Activated CD4-positive, alpha-beta T cell treated with anti-CD3 and anti-CD28 coated beads for 48 hours (primary cell): ENCODE measurements at places on chromosomes 11 and 22.

DNA sequence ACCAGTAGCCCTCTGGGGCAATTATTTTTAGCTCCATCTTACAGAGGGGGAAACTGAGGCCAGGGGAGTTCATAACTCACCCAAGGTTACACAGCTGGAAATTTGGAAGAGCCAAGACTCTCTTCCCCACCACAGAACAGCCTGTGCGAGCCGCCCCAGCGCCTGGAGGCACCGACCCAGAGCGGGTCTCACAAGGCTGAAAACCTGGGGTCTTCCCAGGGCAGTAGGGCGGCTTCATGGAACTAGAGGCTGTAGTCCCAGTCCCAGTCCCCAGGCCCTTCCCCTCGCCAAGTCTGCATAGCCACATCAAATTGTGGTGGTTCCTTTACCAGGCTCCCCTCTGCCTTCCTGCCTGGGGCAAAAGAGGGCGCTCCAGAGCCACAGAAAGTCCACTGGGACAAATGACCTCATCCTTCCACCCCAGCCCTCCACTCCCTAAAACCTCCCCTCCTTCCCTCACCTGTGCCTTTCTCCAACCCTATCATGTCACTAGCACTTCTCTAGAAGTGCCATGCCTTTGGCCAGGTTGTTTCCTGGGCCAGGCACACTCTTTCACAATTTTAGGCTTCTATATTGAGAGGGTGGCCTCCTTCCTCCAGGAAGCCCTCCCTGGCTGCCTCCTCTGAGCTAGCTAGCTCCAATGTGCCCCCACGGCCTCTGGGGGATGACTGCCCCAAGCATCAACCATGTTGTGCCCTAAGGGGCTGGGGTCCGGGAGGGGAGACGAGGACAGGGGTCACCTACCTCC lies 15.2 kb upstream of the CDC42EP1 start:
- peak; percentile 75 for DNase-seq

DNA sequence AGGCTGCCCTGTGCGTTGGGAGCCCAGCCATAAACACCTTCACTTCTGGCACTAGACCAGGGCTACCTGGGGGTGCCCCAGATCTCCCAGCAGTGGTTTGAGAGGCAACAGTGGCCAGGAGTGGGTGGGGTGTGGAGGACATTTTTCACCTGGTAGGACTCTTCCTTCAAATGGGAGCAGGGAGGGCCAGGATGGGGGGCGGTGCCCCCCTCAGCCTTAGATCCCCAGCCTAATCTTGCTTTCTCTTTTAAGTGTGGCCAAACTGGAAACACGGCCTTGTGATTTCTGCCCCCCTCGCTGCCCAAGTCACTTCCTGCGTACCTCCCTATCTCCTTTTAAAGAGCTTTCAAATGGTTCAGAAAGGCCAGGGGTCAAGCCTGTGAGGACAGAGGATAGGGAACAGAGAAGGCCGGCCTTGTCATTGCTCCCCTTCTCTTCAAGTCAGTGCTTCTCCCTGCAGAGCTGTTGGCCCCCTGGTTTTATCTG lies 800 bp downstream of the KCNJ5 start:
- no peak for DNase-seq

DNA sequence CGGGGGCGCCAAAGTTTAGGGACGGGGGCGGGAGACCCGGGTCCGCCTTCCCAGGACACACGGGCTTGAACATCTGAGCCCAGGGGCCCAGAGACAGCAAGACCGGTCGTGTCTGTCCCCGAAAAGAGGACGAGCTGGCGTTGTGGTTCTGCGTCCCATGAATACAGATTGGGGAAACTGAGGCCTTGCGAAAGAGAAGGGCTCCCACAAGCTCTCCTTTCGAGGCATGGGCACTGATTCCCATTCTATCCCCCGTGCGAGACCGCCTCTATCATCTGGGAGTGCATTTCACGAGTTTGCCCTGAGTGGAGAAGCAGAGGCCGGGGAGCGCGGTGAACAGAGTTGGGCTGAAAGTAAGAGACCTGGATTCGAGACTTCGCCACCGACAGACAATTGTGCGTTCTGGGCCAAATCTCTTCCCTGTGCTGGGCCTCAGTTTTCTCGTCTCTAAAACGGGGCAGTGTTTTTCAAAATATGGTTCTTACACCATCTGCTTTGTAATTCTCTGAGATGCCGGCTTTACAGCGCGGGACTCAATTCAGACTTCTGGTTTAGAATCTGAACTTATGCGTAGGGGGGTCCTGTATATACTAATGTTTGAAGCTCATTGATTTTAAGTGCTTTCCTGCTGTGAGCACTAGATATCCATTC lies 471 bp downstream of the RNF185 start:
- peak; percentile 17 for DNase-seq

GRCh38 chr11:25535467-25536272 lies 796.3 kb upstream of the ANO3 start:
- DNase-seq = no peak

DNA sequence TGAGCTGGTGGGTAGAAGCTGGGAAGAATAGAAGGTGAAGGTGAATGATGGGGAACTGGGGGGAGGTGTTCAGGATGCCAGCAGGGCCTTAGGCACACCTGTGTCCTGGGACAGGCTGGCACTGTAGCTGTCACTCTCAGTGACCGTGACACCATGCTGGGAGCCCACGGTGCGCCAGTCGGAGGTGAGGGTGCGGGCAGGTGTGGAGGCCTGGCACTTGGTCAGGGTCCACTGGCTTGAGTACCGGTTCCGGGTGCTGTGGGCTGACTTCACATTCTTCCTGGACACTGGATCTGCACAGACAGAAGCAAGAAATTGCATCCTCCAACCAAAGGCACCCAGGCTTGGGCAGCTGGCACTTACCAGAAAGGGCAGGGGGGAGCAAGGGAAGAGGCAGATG lies 103.8 kb downstream of the CEP164 start:
- DNase-seq = no peak

DNA sequence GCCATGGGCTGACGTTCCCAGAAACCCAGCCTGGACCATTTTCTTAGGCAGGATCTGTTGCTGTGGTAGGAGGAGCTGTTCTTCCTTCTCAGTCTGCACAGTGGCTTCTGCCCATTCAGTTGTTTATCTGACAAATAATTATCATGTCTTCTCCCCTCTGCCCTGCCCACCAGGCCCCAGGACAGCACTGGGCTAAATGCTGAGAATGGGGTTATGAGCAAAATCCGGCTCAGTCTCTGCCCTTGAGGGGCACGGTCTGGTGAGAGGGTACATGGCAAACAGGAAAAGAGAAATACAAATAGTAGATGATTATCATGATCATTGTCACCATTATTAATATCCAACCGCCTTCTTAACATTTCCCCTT lies 42.9 kb downstream of the C11orf96 start:
- DNase-seq = no peak

- no peak for DNase-seq
Observed at GRCh38 chr11:26018336-26018735, 313.6 kb upstream of the ANO3 start.

DNA sequence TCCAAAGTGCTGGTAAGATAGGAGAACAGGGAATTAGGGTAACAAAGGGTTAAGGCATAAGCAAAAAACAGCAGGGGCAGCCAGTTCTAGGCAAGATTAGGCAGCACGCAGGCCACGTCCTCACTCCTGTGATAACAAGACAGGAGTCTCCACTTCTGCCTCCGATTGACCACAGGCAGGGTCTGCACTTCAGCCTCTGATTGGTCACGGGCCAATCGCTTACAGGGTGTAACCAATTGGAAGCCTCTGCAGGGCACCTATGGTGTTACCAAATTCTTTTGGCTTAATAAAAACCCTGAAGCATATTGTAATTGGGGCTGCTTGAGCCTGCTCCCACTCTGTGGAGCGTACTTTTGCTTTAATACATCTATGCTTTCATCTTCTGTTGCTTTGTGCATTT lies 12.2 kb upstream of the GSTP1 start:
- DNase-seq = no peak

GRCh38 chr11:39817241-39817640 lies 1642.2 kb downstream of the LRRC4C start:
- DNase-seq = no peak

GRCh38 chr11:65640483-65641296 lies 2.8 kb downstream of the SIPA1 start:
- peak; percentile 46 for DNase-seq

- DNase-seq = no peak
Observed at GRCh38 chr11:122659676-122660554, 4.4 kb downstream of the UBASH3B start.

DNA sequence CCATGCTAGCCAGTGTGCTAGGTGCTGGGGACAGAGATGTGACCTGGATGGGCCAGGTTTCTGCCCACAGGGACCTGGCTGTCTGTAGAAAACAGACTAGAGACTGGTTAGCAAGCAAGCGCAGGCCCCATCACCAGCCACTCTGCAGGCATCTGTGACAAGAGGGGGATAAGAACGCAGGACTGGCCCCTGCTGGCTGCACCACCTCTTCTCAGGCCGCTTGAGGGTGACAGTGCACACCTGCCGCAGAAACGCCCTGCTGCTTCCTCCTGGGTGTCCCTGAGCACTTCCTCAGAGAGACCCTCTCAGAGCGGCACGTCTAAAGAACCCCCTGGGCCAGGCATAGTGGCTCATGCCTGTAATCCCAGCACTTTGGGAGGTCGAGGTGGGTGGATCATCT lies 5.9 kb upstream of the PICK1 start:
- DNase-seq = no peak

DNA sequence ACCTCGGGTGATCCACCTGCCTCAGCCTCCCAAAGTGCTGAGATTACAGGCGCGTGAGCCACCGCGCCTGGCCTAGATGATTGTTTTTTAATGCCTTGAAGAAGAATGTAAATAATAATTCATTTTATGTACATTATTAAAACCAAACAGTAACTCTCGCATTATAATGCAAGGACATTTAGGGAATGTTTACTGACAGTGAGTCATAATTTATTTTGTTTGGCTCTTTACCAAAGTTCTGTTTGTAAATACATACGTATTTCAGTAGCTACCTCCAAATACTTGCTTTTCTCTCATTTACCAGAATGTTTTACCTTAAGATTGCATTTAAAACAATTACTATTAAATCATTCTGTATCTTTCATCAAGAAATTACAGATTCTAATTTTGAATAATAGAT lies 3.0 kb downstream of the RAB39A start:
- no peak for DNase-seq

- no peak for DNase-seq
Observed at GRCh38 chr11:99519095-99519494, 498.3 kb downstream of the CNTN5 start.

DNA sequence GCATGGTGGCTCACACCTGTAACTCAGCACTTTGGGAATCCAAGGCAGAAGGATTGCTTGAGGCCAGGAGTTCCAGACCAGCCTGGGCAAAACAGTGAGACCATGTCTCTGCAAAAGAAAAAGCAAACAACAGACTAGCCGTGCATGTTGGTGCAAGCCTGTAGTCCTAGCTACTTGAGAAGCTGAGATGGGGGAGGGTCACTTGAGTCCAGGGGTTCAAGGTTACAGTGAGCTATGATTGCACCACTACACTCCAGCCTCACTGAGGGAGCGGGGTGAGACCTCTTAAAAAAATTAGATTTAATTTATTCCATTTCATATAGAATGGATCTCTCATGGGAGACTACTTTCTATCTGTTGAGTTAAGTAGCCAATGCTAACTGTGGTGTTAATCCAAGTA lies 50.4 kb downstream of the DDX10 start:
- no peak for DNase-seq

- no peak for DNase-seq
Observed at GRCh38 chr11:95884376-95884775, 39.5 kb downstream of the MTMR2 start.

DNA sequence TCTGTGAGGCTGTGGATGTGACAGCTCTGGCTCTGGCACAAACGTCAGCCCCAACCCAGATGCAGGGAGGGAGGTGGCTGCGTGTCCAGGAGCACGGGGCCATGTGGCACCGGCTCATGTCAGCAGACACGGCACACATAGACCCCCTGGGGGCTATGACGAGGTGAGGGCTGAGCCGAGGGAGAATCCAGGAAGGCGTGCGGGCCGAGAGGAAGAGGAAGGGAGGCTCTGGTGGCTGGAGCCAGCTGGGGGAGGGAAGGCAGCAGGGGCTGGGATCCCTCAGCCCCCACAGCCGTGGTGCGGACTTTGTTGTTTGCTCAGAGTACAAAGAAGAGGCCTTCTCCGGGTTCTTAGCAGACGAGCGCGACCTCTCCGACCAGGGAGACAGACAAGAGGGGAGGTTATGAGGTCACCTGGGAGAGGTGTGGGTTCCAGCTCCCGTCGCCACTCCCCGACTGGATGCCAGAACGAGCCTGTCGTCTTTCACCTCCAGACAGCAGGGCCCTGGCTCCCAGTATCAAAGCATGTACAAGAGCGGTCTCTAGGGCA lies 46.1 kb downstream of the CDKN1C start:
- DNase-seq = no peak

GRCh38 chr11:18699848-18700261 lies 1.3 kb downstream of the TMEM86A start:
- no peak for DNase-seq

DNA sequence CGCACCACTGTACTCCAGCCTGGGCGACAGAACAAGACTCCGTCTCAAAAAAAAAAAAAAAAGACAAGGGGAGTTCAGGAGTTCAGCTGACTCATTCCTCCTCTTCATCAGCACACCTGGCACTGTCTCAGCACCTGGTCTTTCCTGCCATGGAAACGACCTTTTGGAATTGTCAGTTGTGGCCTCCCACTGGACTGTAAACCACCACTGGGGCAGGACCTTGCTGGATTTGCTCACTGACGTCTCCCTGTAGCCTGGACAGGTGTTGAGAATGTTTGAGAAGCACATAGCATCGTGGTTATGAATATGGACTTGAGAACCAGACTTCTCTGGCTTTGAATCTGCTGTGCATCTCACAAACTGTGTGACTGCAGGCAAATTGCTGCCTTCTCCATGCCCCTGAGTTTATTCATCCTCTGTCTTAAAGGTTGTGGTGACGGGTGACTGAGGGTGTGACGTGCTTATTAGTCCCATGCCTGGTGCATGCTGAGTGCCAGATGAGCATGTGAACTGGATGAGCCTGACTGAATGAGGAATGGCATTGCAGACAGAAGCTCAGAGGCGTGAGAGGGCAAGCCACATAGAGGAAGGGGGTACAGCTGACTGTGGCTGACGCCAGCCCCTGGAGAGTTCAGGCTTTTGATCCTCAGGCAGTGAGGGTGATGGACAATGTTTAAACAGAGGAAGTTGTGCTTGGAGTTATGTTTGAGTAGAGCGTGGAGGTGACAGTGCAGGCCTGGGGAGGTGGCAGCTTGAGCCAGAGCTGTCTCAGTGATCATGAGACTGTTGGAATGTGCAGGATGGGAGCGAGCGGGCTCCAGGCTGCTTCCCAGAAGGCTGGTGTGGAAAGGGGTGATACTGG lies 12.7 kb downstream of the TOM1 start:
- DNase-seq = peak; percentile 42

DNA sequence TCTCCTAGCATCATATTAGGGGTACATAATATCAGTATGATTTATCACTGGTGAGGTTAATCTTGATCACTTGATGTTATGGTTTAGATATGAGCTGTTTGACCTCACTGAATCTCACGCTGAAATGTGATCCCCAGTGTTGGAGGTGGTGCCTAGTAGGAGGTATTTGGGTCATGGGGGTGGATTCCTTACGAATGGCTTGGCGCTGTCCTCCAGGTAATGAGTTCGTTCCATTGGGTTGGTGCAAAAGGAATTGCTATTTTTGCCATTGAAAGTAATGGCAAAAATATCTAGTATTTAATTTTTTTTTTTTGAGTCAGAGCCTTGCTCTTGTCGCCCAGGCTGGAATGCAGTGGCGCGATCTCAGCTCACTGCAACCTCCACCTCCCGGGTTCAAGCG lies 326.3 kb downstream of the AASDHPPT start:
- DNase-seq = no peak
